NCI-H748 treated with DMSO at 0.1 percent for 48 hours (cell line): ENCODE measurements at places on chromosomes 5 and 9.

GRCh38 chr9:120837921-120838320 is 4.8 kb downstream of the PSMD5 start:
- no peak for DNase-seq

DNA sequence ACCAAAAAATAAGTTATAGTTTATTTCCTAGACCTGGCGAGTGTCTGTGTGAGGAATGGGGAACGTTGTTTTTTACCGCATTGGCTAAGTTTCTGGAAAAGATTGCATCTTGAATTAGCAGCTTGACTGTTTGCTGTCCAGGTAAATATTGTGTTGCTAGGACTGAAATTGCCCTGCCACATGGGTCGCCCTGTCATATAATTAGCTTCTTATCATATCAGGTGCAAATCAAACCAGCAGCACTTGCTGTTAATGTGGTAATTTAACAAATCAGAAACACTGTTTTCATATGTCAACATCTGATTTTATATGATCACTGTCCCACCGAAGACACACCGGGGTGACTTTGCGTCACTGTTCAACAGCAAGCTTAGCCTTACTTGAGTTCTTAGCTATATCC is 63.7 kb upstream of the ZNF622 start:
- DNase-seq = peak; percentile 80

GRCh38 chr9:123914517-123915196 is 15.3 kb downstream of the DENND1A start:
- DNase-seq = no peak

- no peak for DNase-seq
Observed at GRCh38 chr5:60507687-60508086, 192.3 kb downstream of the DEPDC1B start.

- DNase-seq = no peak
Observed at GRCh38 chr5:170821257-170821800, 37.8 kb downstream of the GABRP start.

GRCh38 chr5:130799015-130799414 is 366.0 kb downstream of the HINT1 start:
- DNase-seq = no peak
